MV-4-11 (cell line): ENCODE measurements at places on chromosomes 2 and 18.

DNA sequence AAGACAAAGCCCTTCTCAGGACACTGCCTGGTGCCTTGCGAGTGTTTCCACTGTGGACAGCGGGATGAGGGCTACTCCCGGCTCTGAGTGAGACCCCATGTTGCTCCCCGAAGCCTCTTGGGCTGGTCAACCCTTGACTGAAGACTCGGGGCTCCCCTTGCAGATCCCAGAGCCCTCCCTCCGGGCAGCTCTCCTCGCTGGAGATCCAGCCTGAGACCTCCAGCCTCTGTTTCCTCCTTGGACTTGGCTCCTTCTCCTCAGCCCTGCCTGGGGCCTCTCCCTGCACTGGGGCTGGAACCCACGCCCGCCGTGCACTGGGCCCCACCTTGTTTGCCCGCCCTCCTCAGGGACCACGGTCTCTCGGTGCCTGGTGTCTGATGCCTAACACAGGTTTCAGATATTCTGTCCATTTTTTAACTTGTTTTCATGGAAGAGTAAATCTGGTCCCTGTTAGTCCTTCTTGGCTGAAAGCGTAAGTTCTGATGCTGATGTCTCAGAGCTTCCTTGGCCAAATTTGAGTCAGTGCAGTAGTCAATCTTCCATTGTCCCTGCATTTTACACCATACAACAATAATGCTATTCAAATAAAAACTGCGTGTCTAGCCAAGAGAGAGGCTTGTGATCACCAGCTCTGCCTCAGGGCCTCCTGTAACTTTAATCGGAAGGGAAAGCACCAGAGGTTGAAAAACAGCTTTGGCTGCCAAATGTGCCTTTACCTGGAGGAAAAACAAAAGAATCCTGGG is 139.3 kb upstream of the CTDP1 start:
- DNase-seq = no peak

DNA sequence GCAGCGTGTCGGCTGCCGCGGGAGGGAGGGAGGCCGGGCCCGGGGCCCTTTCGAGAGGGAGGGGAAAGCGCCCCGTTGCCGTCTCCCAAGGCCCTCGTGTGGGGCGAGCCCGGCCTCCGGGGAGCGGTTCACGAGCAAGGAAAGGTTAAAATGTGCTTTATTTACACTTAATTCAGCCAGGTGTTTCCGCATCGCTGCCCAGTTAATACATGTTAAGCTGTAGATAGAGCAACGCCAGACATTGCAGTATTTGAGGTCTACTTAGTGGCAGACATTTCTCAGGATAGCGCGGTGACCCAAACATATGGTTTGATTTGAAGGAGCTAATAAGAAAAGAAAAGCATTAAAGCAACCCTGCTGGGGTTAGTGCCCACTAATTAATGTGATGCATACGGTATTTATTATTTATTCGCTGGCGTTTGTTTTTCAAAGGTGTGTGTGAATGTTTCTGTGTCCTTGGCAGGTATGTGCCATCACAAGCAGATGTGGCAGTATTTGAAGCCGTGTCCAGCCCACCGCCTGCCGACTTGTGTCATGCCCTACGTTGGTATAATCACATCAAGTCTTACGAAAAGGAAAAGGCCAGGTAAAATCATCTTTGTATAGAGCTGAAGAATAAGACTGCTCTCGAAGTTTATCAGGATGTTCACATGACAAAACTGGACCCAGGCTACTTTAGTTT is 571 bp downstream of the EEF1B2 start:
- DNase-seq = no peak

GRCh38 chr2:102424754-102425153 is 1.8 kb downstream of the IL18RAP start:
- peak; percentile 75 for DNase-seq

GRCh38 chr2:102080451-102081242 is 61.9 kb upstream of the IL1R1 start:
- peak; percentile 52 for DNase-seq

- DNase-seq = peak; percentile 17
Measured at GRCh38 chr2:48050711-48051110, 144.4 kb upstream of the FBXO11 start.

- no peak for DNase-seq
Measured at GRCh38 chr2:172082105-172082943, 3.0 kb upstream of the DLX1 start.

GRCh38 chr2:63580651-63581297 is 7.5 kb downstream of the WDPCP start:
- peak; percentile 40 for DNase-seq

- DNase-seq = no peak
Measured at GRCh38 chr2:209805351-209805750, 33.7 kb downstream of the UNC80 start.

GRCh38 chr2:694906-695510 is 17.8 kb upstream of the TMEM18 start:
- DNase-seq = no peak

DNA sequence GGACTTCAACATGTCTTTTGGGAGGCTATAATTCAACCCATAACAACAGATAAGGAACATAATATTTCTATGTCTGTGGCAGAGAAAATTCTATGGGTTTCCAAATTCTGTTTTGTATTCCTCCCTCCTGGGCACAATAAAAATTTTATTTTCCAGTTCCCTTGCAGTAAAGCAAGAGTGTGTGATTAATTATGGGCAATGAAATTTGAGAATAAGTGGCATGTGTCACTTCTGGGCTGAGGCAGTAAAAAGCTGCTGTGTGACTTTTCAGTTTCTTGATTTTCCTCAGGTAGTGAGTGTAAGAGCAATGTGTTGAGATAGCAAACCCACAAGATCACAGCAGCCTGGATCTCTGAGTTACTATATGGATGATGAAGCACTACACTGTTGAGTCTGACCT is 216.4 kb downstream of the MEIS1 start:
- DNase-seq = no peak

GRCh38 chr2:111145103-111145760 is 24.5 kb downstream of the BCL2L11 start:
- DNase-seq = no peak

DNA sequence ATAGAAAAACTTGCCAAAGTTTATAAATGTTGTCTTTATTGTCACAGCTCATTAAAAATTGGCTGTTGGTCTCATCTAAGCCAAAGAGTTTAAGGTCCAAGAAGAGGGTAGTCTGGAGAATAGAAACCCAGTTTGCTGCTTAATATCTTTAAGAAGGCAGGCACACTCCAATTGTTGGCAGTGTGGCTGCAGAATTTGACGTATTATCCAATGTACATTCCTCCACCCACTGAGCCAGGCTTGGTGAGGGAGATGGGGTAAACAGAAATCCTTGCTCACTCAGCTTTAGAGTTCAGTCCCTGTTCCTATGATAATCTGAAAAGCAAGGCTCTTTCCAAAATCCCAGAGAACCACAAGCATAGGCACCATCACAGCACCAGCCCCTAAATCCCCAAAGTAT is 10.7 kb upstream of the ADD2 start:
- no peak for DNase-seq

DNA sequence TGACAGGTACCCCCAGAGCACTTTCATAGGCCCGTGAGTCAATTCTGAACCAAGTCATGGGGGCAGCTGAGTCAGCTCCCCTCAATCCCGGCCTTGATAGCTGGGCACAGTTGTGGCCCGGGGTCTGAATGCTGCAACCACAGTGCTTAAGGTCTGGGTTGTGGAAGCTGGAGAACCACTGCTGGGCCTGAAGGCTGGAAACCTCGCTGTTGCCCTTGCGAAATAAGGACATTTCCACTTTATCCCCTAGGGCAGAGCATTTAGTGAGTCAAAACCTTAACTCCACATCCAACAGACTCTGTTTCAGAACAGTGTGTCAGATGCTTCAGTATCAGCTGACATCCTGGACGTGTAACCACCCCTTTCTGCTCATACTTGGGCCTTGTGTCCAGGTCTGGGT is 58.6 kb downstream of the SP110 start:
- DNase-seq = peak; percentile 82

DNA sequence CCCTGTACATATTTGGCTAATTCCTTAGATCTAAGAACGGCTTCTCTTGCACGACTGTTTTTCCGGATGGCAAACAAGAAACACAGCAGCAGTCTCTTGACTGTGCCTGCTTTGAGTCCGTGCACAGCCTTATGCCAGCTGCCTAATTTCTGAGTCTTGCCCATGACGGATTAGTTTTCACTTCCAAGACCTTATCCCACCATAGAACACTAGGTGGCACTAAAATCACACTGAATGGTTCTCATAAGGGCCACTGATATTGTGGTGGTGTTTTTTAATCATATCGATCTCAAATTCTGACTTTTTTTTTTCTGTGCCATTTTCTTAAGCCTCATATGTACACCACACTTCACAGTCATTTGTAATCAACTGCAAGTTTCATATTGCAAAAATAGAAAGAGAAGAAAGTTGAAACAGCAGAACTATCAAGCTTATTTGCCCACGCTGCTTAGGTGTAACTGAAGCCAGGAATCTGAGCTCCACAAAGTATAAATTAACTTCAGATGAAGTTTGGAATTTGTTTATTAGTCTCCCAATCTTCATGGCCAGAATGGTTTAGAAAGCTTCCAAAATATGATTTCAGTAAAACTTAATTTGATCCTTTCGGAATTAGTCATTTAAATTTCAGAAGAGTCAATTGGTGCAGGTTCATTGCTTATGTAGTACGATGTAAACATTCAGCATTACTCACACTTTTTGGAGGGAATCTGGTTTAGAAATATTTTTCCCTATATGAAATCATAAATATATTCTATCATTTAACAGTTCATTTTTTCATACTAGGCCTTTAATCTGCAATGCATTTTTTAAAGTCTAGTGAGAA is 45.5 kb upstream of the SCN7A start:
- DNase-seq = peak; percentile 52

DNA sequence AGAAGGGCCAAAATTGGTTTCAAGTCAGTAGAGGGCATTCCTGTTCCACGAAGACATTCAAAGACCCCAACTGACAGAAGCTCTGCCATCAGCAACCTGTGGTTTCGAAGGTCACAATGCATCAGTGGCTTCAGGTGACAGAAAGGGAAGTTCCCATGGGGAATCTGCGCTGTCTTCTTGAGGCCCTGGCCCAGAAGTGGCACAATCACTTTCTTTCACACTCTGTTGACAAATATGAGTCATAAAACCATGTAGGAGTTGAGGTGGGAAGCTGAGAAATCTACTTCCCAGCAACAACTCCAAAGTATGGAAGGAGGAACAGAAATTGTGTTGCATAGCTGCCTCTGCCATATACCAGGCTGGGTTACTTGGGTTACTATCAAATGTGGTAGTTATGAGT is 621.1 kb upstream of the FANCL start:
- peak; percentile 38 for DNase-seq

DNA sequence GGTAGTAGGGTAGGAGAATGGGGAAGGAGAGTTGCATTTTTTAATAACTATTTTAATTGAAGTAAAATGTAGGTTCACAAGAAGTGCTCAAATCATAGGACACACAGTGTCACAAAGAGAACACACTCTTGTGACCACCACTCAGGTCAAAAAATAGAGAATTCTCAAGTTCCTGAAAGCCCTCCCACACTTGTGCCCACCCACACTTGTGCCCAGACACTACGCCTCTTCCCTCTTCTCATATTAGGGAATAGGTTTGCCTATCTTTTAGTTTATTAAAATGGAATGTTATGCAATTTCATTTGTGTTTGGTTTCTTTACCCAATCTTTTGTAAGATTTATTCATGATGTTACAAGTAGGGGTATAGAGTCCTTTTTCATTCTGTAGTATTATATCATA is 67.2 kb downstream of the UGGT1 start:
- no peak for DNase-seq

DNA sequence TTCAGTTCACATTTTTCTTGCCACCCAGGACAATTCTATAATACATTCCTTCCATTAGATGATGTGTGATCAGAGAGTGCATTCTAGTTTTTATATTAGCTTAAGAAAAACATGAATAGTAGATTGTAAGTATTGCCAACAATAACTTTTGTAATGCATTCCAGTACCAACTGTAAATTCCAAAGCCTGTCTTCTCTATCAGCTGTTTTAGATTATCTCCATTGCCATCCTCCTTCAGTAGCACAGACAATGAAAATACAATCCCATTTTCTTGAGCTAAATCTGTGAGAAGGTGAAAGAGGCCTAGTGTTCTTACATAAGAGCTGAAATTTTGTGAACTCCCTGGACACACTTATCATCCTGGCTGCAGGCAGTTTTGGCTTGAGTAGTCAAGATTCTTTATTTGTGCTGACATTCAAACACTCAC is 103.9 kb downstream of the CCBE1 start:
- DNase-seq = no peak

DNA sequence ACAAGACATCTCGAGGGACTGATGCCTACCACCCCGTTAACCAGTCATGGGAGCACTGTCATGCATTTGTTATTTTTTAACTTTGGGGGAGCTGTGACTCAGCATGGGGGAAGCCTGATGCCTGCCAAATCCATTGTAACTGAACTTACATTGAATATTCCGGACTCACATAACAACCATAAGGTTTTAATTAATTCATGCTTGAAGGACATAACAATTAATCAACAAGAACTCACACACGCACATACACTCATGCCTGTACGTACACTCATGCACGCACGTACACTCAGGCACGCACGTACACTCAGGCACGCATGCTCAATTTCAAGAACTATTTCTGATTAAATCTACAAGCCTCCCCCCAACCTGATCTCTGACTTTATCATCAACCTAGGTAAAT is 1639.1 kb downstream of the SUCLG1 start:
- DNase-seq = no peak

DNA sequence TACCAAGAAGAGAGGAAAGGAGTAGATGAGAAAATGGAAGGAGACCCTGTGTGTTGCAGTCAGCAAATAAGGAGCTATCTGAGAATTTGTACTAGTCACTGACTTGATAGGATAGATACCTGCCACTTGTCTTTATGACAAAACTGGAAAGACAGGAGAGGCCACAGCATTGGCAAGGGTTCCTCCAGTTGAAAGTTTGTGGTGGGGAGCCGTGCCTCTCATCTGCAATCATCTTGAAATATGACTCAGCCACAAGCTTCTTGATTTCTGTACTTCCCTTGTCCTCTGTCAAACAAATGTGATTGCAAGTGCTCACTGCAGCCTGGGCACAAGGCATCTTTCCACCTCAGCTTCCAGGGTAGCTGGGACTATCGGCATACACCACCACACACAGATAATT is 99.1 kb downstream of the GREB1L start:
- peak; percentile 45 for DNase-seq

DNA sequence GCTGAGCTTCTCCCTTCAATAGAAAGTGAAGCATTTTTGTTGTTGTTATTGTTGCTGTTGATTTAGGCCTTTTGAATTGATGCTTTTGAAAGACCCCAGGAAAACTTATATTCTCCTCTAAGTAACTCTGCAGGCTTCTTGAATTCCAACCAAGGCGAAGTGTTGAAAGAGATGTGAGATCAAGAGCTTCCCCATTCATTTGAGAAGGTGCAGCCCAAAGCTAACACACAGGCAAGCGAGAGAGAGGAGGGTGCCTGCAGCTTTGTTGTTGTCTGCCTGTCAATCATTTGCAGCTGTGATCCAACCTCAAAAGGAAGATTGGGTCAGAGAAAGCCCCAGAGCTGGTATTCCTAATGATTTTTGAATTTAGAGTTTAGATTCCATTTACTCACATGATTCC is 963.6 kb upstream of the CNTNAP5 start:
- no peak for DNase-seq

- no peak for DNase-seq
Measured at GRCh38 chr2:190158798-190159434, 96.4 kb upstream of the MSTN start.
